ENCODE measurements at places on chromosomes 6 and 20.

GRCh38 chr6:841569-841968 lies 148.6 kb upstream of the EXOC2 start:
- DNase-seq: no peak

DNA sequence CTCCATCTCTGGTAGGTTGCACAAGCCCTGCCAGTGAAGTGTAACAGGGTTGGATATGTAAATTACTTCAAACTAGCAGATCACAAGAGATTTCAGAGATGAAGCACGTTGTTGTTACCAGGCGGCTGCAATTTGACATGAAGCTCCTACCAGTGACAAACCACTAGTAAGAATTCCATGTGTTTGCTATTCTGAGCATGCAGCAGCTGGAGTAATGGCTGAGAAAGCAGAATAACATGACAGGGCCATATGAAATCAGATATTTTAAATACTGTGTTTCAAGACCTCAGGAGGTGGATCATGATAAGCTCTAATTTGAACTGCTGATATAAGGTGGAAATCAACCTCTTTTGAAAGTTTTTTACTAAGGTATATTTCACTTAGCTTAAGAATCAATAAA lies 11.4 kb downstream of the RIN2 start:
- peak; percentile 49 for DNase-seq

GRCh38 chr6:82704045-82704444 lies 340.4 kb downstream of the TPBG start:
- no peak for DNase-seq

DNA sequence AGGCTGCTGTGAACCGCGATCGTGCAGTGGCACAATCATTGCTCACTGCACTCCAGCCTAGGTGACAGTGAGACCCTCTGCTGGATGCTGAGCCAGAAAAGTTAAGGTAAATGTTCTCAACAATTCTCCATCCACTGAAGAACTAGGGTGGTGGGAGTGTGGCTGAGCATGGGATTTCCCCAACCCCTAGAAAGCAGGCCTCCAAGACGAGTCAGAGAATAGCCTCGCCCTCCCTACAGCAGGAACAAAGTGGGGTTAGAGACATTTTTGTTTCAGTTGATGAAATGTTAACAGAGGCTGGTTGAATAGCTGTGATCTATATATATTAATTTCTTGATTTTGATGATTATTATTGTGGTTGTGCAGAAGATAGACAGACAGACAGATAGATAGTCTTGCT lies 6.1 kb upstream of the ALDH8A1 start:
- DNase-seq: no peak

GRCh38 chr6:113632220-113632864 lies 224.8 kb upstream of the MARCKS start:
- peak; percentile 44 for DNase-seq

DNA sequence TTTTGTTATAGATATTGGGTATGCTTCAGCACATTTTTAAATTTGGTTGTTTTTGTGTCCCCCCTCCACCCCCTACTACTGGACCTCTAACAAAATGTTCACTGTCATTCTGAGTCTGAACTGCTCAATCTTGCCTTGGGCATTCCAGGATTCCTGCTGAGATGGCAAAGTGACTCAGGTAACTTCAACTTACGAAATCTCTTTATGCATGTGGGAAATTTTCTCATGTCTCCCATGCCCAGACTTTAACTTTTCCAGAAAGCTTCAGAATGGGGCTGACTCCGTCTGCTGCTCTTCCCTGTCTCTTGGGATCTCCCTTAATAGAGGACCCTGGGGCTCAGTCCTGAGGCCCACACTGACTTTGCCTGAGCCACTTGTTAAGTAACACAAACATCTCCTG lies 14.0 kb downstream of the CYP39A1 start:
- peak; percentile 84 for DNase-seq

DNA sequence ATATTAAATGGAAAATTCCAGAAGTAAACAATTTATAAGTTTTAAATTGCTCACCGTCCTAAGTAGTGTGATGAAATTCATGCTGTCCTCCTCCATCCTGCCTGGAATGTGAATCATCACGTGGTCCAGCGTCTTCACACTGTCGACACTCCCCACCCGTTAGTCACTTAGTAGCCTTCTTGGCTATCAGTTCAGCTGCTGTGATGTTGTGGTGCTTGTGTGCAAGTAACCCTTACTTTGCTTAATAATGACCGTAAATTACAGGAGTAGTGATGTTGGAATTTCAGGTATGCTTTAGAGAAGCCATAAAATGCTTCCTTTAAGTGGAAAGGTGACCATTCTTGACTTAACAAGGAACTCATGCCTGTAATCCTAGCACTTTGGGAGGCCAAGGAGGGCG lies 25.2 kb downstream of the RIOK1 start:
- peak; percentile 92 for DNase-seq

DNA sequence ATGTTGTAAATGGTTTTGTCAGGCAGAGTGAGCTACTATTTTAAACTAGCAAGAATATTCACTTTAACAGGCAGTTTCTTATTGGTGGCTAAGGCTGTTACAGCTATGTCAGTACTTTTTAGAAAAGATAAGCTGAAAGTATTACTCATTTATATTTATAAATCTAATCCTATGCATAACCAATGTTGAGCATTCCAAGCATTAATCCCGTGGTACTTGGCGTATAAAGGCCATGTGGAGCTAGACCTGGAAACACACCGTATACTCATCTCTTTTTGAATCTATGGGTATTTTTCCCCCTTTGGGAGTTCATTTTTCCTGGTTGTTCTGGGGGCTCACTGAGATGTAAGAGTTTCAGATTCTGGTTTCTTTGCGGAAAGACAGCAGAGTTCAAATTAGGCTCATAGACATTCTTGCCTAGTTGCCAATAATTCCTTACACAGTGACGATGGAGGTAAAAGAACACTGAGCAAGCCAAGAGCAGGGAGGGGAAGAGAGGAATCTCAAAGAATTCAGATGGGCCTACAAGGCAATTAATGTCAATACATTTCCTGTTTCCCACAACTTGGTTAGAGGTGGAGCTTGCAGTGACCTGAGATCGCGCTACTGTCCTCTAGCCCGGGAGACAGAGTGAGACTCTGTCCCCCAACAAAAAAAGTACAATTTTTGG lies 211.5 kb downstream of the SOX4 start:
- no peak for DNase-seq

DNA sequence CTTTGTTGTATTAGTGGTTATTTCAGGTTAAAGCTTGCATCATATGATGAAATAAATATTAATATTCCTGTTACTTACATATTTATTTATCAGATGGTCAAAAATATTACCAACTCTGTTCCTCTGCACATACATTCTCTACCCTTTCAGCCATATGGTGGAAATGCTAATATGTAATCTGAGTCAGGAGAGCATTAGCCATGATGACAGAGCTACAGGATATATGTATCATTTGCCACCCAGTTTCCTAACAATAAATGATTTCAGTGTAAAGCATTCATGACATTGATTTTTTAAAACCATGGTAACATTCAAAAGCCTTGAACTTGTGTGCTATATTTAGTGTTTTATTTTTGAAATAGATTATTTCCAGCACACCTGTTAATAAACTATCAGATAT lies 16.6 kb downstream of the POPDC3 start:
- DNase-seq: no peak

GRCh38 chr20:33868595-33868994 lies 57.4 kb downstream of the CHMP4B start:
- DNase-seq: no peak

DNA sequence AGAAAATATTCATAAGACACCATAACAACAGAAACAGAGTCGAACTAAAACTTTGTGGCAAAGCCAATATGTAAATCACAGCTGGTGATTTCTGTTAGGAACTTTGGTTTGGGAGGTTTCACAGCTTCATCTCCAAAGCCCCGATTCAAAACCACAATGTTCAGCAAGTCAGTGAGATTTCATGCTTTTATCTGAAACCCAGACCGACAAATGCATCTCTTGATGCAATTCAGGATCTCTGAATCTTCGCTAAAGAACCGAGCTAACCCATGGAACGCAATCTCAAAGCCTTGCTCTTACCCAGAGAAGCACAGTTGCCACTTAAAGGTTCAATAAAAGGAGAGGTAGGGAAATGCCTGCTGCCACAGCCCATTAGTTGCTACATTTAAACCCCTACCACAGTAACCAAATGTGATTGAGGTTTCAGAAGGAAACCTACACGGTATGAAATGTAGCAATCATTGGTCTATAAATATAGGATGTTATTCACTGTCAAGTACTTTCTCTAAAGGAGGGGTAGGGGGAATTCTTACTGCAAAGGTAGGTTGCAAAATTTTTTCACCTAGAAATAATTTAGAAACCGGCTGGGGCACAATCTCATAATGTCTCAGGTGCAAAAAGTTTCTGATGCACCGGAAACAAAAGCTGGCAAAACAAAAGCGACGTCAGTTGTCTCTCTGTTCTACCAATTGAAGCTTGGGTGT lies 381.0 kb upstream of the ARID1B start:
- peak; percentile 70 for DNase-seq

GRCh38 chr6:56032715-56033260 lies 157.4 kb upstream of the BMP5 start:
- DNase-seq: no peak

GRCh38 chr20:54474866-54475265 lies 527 bp upstream of the DOK5 start:
- no peak for DNase-seq

- no peak for DNase-seq
Observed at GRCh38 chr6:113383701-113384100, 473.4 kb upstream of the MARCKS start.

- no peak for DNase-seq
Observed at GRCh38 chr20:57699395-57699794, 10.4 kb downstream of the PMEPA1 start.

DNA sequence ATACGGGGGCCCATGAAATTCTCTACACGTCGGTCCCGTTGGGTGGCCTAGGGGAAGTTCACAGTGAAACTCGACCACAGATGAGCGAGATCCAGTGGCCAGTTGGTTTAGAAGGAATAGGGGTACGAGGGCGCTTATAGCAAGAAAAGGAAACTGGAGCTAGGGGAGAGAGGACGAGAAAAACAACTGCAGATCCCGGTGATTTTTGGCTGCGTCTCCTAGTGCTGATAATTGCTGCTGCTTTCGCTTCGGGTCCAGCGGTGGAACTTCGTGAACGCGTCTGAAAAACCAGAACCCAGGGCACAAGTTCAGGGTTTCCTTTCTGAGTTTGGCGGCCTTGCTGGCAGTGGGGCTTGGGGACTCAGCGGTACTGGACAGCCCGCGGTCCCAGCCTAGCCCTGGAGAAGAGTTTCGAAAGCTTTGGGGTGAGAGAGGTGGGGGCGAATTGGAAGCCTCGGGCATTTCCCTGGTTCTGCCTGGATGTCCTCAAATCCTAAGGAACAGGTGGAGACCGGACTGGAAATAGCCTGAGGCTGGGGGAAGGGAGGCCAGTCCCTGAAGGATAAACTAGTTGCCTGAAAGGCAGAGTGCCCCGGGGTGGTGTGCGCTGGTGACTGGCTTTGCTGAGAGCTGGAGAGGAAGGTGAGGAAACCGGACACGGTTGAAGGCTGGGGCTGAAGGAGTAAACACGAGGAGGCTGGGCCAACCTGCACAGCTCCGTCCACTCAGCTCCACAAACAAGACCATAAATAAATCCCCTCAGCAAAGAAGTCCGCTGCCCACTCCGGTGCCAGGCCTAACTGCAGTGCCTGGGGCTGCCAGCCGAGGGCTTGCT lies 793 bp downstream of the GMPR start:
- peak; percentile 82 for DNase-seq

GRCh38 chr6:56799989-56800388 lies 154.9 kb upstream of the BEND6 start:
- no peak for DNase-seq

DNA sequence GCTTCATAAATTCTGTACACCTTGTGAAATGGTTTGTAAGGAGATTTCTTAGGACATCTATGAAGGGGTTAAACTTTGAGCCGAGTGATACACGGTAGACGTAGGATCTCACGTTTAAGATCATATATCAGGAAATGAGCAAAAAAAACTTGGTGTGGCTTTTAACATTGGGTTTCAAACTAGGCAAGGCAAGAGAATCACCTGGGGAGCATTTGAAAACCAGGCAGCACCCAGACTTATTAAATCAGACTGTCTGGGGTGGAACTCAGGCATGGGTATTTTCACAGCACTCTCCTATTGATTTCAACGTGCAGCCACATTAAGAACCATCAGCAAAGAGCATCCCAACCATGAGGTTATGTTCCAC lies 26.4 kb downstream of the LY86 start:
- no peak for DNase-seq

GRCh38 chr6:121437851-121438651 lies 2.6 kb downstream of the GJA1 start:
- peak; percentile 65 for DNase-seq

GRCh38 chr6:163308629-163309440 lies 105.7 kb upstream of the QKI start:
- DNase-seq: no peak

GRCh38 chr20:17572034-17572638 lies 2.3 kb downstream of the DSTN start:
- DNase-seq: no peak

- DNase-seq: no peak
Observed at GRCh38 chr6:8245726-8246125, 143.4 kb upstream of the EEF1E1 start.

DNA sequence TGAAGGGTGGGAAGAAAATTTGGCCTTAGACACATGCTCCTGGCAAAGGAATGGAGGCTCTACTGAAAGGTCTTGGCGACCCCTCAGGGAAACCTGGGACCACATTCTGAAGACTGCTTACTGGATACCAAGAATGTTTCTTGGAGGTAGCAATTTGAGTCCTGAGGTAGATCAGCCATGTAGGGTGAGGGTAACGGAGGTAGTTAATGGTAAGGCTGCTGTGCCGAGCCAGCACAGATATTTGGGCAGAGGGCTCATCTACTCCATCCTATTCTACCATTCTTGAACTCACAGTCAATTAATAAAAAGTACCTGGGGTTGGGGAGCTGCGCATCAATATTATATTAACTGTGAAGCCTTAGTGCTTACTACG lies 401 bp upstream of the PHF3 start:
- no peak for DNase-seq

GRCh38 chr20:24674921-24675605 lies 205.6 kb downstream of the SYNDIG1 start:
- no peak for DNase-seq

DNA sequence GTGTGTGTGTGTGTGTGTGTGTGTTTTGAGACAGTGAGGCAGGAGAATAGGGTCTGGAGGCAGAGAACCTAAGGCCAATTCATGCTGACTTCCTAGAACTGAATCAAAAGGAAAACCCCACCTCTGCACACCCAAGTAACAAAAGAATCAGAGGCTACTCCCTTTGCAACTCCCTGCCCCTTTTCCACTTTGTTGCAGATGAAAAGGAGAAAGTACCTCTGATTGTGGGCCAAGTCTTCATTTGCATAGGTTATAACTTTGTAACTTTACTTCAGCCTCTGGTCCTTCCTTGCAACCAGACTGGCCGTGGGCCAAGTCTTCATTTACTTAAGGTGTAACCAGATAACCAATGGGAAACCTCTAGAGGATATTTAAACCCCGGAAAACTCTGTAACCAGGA lies 168.8 kb downstream of the EYA2 start:
- DNase-seq: no peak

GRCh38 chr6:118719351-118720124 lies 68.1 kb upstream of the CEP85L start:
- no peak for DNase-seq

DNA sequence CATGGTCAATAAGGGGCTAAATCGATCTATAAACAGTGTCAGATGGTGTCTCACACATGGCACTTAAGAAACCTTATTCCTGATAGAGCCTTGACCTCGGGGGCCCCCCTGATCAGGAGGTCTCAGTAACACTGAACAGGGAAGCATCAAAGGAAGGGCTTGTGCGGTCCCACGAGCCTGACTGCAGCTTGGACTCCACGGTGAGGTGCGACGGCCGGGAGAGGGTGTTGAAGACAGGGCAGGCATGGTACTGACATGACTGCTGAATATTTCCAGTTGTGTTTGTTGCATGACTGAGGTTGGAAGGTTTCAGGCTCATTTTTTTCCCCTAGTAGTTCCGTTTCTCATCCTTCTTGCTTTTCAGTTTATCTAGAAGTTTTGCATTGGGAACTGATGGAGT lies 107.1 kb upstream of the JAG1 start:
- DNase-seq: no peak
